ENCODE measurements at places on chromosomes 2 and 18.

DNA sequence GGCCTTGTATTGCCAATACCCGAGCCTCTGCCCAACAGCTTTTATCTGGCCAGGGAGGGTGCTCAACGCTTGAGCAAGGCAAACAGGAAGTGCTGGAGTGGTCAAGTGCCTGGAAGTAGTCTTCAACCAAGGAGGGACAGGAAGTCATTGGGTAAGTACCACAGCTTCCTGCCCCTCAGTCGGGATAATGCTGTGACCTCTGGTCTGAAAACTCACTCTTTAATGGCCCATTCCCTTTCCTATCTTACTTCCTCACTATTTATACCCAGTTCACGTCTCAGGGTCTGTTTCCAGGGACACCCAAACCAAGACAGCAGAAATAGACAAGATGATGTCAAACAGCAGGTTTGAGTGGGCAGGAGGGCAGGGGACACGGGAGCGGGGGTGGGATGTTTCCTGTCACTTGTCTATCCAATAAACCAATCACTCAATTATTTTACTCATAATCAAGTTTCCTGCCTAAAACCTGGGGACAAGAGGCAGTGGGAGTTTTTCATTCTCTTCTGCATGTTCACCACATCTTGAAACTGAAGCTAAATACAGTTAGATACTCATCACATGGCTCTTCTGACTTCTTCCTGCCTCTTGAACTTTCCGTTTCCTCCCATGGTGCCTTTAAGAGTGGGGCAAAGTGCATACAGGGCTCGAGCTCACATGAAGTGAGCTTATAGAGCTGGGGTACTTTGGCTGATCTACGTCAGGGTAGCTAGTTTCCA is 68.9 kb upstream of the CAB39 start:
- DNase-seq, result no peak

- no peak for DNase-seq
These were observed 452.7 kb downstream of the STK39 start for GRCh38 chr2:167794554-167795255.

GRCh38 chr18:8706791-8707555 is 1.6 kb downstream of the MTCL1 start:
- peak; percentile 61 for DNase-seq

GRCh38 chr2:48140586-48140985 is 234.3 kb upstream of the FBXO11 start:
- no peak for DNase-seq

- DNase-seq, result no peak
These were observed 7.3 kb downstream of the ACKR3 start for GRCh38 chr2:236576953-236577352.

DNA sequence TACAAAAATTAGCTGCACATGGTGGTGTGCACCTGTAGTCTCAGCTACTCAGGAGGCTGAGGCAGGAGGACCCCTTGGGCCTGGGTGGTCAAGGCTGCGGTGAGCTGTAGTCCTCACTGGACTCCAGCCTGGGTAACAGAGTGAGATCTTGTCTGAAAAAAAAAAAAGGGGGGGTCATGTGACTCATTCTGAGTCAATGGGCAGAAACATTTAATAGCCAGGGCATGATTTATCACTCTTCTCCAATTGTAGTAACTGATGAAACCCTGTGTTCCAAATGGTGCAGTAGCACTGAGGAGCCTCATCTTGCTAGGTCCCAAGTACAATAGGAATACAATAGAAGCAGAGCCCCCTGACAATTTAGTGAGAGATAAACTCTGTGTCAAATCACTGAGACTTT is 78.9 kb upstream of the CCDC68 start:
- no peak for DNase-seq

GRCh38 chr2:218406949-218407618 is 7.4 kb downstream of the CTDSP1 start:
- DNase-seq, result no peak

GRCh38 chr18:70195852-70196434 is 9.5 kb downstream of the RTTN start:
- peak; percentile 31 for DNase-seq

DNA sequence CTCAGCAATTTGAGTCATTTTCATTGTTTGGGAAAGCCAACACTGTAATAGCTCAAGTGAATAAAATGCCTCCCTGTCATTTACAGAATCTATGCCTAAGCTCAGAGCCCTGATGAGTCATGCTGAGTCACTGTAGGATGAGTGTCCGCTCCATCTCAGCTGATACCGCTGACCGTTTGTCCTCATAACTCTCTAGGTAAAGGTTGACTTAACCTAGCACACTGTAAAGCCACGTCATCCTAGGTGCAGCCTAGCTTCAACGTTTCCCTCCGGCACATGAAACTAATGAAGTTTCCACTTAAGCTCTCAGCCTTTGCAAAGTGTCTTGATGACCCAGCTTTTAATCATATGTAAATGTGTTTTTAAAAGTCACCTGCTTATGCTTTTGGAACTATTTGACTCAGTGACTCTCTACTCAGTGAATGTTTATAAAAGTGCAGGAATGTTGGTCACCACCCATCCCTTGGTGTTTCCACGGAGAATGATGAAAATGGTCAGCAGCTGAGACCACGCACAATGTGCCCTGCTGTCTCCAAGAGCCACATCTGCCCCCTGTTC is 154.0 kb downstream of the PMAIP1 start:
- no peak for DNase-seq

GRCh38 chr2:239737144-239737463 is 288.0 kb downstream of the NDUFA10 start:
- no peak for DNase-seq

GRCh38 chr2:195164930-195165329 is 492.1 kb upstream of the SLC39A10 start:
- DNase-seq, result no peak

GRCh38 chr18:46733872-46734271 is 23.0 kb downstream of the ST8SIA5 start:
- no peak for DNase-seq

DNA sequence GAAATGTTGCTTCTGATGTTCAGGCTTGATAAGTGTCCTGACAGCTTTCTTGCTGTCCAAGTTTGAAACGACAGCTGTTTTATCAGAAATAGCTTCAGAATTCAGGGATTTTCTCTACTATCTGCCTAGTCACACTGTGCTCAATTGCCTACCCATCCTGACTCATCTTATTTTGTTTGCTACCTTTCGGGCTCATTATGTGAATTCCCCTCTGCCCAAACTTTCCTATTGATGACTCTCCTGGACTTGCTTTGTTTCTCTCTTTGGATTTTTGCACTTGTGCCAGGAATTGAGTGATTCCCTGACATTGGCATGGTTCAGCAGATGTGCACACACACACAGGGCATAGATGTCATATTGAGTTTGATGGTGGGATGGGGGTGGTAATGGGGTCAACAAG is 1052.6 kb upstream of the PIK3C3 start:
- DNase-seq, result no peak

- no peak for DNase-seq
These were observed 2.6 kb downstream of the UGT1A10 start for GRCh38 chr2:233638836-233639235.

DNA sequence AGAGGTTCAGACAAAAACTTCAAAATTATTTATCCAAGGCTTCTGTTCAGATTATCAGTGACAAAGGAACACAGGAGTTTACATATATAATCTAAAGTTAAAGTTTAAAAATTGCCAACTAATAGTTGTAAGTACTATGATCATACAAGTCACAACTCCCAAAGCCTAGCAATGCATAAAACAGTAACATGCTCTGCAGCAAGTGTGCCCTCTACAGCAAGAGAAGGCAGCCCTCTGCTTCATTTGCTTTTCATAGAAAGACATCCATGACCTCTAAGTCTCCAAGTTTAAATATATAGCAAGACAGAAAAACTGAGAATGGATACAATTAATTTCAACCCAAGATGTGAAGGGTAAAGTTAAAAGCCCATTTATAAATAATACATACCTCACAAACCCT is 13.3 kb downstream of the RAB1A start:
- no peak for DNase-seq

DNA sequence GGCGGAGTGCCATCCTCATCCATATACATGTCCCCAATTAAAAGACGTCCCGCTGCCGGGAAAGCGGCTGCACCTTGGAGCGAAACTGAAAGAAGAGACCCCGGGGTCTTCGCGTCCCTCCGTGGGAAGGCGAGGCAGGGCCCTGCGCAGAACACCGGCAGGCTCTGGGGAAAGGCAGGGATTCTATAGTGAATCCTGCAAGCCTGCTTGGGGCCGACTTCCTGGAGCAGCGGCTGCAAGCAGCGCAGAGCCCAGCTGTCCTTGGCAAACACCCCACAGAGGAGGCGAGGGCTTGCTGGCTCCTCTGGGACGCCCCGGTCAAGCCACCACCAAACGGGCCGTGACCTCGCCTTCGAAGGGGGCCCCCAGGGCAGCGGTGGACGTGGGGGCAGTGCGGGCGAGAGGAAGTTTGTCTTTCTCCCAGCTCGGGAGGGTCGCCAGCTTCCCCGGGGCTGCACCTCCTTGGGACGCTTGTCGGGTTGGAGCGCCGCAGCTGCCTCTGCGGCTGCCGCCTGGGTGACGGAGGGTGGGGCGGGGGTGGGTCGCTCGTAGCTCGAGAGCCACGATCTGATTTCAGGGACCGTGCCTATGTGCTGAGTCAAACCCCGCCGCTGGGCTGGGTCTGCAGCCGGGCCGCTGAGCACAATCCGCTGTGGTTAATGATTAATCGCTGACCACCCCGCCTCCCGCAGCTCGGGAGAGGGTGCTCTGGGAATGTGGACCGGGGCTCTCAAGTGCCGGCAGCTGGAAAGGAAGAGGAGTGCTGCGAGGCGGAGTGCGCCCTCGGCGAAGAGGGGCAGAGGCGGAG is 486 bp upstream of the GPR39 start:
- DNase-seq, result no peak

GRCh38 chr18:44411976-44412375 is 268.7 kb upstream of the SETBP1 start:
- no peak for DNase-seq

DNA sequence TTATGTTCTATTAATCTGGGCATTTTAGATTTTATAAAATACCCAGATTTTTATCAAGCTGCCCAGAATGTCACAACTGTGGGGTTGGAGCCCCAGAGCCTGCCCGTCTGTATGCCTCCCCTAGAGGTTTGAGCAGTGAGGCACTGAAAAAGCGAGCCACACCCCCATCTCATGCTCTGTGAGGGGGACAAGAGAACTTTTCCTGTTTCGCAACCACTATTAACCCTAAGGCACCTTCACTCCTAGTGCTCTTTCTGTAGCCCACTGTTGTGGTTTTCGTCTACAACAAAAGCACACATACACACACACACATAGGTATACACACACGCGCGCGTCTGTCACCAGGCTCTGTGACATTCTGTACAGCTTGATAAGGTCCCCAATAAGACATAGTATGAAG is 38.0 kb downstream of the DCDC2C start:
- DNase-seq, result no peak

DNA sequence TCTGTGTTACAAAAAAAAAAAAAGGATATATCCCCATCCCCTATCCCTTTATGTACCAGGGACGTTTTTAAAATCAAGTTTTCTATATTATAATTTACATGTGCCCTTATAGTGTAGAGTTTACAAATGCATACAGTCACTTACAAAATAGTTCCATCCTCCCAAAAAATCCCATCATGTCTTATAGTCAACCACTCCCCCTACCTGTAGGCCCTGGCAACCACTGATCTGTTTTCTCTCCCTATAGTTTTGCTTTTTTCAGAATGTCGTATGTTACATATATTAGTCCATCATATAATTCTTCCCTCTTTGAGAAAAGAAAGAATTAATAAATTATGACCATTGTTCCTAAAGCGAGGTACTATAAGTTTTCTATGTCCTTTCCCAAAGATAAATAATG is 17.8 kb downstream of the CFAP210 start:
- no peak for DNase-seq

GRCh38 chr2:177942731-177943130 is 129.8 kb downstream of the PDE11A start:
- no peak for DNase-seq

Data from NCI-H1417 treated with DMSO at 0.1 percent for 48 hours (cell line).